ENCODE measurements at places on chromosomes 7 and 10.

GRCh38 chr10:48604039-48604990 lies 558 bp downstream of the ARHGAP22 start:
- DNase-seq: no peak

GRCh38 chr7:32915041-32915536 lies 23.5 kb upstream of the KBTBD2 start:
- DNase-seq: no peak

DNA sequence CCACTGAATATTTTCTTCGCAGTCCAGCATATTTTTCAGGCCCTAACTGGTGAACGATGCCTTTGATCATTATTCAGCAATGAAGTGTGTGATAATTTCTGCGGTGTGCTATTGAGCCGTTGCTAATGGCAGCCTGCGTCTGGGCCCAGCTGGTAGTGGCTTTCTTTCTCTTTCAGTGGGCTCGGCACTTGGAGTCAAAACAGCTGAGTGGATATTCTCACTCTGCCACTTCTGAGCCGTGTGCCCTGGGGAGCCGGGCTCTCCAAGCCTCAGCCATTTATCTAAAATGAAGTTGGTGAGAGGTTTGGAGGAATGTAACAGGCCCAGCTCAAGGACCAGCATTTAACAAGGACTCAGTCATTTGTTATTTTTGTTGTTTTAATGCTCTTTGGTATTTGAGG lies 87.5 kb upstream of the IFRD1 start:
- no peak for DNase-seq

DNA sequence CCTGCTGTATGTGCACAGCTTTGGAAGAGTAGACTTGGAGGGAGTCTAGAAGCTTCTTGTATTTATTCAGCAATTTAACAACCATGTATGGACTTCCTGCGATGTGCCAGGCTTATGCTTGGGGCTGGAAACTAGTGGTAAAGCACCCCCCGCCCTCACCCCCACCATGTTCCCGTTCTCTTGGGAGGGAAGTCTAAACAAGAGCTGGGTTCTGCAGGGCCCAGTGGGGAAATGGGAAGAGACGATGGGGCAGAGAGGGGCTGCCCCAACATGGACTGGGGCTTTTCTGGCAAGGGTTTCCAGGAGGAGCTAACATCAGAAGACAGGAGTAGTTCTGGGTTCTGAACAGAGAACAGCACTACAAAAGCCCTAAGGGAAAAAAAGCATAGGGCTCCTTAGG lies 8.0 kb downstream of the RASSF4 start:
- no peak for DNase-seq

- DNase-seq: no peak
These were observed 169.8 kb downstream of the EGFR start for GRCh38 chr7:55188590-55189138.

GRCh38 chr7:151875942-151876898 lies 695 bp downstream of the PRKAG2 start:
- DNase-seq: peak; percentile 55

DNA sequence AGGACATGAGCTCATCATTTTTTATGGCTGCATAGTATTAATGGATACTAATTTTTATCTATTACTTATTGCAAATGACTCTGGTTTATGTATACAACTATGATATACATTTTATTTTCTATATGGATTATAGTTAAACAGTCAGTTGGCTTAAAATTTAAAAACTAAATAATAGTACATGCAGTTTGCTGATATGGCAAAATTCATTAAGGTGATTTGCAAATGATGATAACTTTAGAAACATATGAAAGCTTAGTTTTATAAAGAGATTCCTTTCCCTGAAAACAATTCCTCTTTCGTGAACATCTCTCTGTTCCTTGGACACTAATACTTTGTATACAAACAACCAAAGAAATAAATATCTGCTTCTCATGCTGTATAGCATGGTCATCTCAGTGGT lies 165.5 kb upstream of the SEMA3E start:
- DNase-seq: no peak

- no peak for DNase-seq
These were observed 45.5 kb upstream of the GPAM start for GRCh38 chr10:112229096-112229495.

DNA sequence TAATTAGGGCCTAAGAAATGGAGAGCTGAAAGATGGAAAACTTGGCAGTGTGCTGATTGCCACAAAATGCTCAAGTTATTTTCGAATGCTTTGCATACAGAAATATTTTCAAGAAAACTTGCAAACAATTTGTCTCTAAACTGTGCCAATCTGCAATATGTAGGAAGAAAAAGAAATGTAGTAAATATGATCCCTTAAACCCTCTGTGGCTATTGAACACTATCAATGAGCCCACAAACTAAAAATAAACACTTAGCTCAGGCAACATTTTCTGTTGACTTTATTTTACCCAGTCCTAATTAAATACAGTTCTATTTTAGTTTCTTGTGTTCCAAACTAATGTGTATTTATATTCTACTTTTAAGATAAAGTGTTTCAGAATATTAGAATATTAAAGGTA lies 342.1 kb downstream of the SEMA3D start:
- DNase-seq: no peak

DNA sequence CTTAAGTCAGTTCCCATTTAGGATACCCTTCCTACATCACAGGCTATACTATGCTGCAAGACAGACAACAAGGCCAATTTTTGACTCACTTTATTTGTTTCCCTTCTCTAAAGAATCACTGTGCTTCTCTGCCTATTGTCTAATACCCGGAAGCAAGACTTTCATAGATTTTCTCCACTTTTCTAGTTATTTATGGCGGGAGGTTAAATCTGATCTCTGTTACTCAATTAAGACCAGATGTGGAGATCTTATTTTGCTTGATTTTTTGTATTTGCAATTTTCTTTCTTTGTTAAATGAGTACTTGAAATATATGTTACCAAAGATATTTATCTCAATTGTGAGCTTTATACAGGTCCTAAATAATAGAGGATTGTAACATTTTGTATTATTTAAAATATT lies 511.5 kb downstream of the ATRNL1 start:
- DNase-seq: no peak

DNA sequence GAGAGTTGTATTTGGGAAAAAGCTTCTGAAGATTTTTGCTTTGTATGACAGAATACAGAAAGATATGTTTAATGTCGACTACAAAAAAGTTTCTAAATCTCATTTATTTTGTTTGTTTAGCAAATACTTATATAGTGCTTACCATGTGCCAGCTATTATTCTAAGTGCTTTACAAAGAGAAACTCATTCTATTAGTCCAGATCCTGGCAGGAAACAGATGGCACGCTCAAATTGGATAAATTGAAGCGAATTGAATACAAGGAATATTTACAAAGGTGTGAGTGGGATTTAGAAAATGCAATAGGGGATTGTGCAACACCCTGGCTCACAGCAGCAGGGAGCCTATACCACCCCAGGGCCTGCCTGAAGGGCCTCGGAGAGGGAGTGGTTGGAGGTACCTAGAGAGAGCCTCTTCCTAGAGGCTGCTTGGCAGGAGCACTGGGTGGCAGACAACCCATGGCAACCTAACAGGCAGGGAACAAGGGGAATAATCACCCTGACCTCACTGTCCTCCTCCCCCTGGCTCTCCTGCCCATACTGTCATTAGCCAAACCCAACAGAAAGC lies 27.6 kb upstream of the FAM204A start:
- DNase-seq: no peak

- no peak for DNase-seq
These were observed 59.8 kb upstream of the TES start for GRCh38 chr7:116150588-116150987.

- DNase-seq: no peak
These were observed 218.7 kb downstream of the WDR37 start for GRCh38 chr10:1274701-1275544.

DNA sequence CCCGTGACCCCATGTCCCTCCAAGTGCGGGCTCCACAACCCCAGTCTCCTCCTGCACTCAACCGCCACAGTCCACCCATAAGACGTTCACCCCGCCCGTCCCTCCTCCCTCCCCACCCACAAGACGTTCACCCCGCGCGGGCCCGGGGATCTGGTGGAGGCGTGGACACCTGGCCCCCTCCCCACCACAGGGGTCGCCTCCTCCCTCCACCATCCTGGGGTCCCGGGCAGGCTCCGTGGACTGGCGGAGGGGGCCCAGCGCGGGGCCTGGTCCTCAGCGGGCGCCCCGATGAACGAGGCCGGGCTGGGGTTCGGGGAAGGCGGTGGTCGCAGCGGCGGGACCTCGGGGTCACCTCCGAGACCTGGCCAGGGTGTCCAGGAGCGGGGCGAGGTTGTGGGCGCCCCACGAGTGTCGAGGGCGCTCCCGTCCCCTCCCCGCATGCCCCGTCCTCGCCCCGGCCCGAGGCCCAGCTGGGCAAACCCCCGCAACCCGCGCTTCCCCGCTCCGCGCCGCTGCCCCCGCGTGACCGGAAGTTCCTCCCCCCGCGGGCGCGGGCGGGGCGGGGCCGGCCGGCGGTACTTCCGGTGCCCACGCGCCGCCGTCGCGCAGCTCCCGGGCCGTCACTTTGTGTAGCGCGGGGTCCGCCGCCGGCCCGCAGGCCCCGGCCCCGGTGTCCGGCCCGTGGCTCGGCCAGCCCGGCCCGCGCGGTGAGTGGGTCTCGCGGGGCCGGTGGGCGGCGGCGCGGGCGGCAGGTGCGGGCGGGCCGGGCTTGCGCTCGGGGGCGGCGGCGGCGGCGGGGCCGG lies at the start of gene ZNF316:
ZNF316 (plus strand) TSS at position 578 of the 803 bp plus-strand sequence. CDS start 5,092 bp downstream, outside the sequence.
- no peak for DNase-seq

DNA sequence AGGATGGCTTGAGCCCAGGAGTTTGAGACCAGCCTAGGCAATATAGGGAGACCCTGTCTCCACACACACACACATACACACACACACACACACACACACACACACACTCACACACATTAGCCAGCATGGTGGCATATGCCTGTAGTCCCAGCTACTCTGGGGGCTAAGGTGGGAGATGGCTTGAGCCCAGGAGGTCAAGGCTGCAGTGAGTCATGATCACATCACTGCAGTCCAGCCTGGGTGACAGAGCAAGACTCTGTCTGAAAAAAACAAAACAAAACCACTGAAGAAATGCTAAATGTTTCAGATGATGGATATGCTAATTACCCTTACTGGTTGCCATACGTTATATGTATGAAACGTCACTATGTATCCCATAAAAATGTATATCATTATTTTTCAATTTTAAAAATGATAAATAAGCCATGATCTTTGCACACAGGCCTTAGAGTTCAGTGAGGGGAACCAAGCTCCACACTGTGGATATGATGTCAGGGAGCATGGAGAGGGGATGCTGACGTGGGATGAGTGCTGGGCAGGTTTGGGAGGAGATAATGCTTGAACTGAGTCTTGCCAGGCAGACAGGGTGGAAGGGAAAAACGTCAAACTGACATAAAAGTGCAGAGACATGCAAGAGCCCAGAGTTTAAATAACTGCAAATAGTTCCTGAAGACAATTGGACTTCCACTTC lies 45.9 kb upstream of the ARHGAP12 start:
- DNase-seq: no peak

DNA sequence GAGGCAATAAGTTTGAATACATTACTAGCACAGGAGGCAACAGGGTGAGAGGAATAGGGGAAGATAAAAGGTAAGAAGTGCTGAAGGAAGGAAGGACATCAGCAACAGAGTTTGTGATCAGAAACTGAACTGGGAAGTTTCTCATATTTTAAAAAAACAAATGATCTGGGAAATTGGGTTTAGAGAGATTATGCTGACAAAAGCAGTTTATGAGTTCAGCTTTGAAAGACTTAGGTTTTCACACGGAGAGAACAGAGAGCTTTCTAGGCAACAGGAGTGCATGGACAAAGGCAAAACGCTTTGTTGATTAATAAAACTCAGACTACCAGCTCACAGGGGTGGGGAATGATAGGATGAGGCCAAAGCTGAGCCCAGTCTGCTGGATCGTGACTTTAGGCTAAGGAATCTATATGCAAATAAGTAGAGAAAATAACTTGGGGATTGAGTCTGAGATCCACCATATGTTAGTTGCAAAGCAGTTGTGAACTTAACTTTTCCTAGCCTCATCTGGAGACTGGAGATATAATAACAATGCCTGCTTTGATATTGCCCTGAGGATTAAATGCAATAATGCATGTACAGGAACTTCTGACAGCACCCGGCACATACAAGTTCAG lies 4.2 kb downstream of the OSBPL3 start:
- DNase-seq: no peak

- no peak for DNase-seq
These were observed 91.1 kb downstream of the PPP1R9A start for GRCh38 chr7:94998266-94999068.

GRCh38 chr10:113663908-113664307 lies at the start of gene NRAP:
Gene NRAP (minus strand): TSS chr10:113664041. CDS start chr10:113663882, 159 bp downstream.
- no peak for DNase-seq

DNA sequence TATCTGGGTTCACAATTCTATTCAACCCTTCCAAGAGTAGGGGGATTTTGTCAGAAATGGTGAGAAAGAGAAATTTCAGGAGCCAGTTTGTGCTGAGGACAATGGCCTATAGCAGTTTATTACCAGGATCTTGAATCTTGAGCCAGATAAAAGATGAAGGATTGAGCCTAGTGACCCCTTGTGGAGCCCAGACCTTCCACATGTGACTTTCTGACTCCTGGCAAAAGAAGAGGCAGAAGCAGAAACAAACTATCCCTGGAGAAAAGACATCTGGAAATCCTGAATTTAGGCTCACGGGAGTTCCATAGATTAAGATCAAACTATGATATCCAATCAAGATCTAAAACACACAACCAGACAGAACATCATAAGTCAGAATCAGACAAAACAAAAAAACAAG lies 60.9 kb upstream of the CHRM2 start:
- DNase-seq: peak; percentile 67

GRCh38 chr7:22660732-22661131 lies 66.3 kb upstream of the IL6 start:
- DNase-seq: no peak

GRCh38 chr7:76216381-76217082 lies 14.8 kb downstream of the SRRM3 start:
- peak; percentile 59 for DNase-seq

DNA sequence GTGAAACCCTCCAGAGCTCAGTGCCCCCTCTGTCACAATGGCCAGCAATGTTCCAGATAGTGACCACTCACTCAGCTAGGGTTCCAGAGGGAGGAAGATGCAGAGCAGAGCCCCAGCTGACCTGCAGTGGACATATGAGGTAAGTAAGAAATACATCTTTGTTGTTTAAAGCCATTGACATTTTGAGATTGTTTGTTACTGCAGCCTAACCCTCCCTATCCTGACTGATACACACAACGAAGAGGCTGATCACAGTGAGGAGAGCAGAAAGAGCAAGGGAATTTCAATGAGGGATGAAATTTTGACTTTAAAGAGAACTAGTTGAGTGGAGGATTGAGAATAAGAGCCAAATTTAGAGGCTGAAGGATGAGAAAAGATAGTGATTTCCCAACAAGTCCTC lies 51.3 kb upstream of the LRGUK start:
- DNase-seq: no peak
